ENCODE measurements at places on chromosomes 7 and 10.

DNA sequence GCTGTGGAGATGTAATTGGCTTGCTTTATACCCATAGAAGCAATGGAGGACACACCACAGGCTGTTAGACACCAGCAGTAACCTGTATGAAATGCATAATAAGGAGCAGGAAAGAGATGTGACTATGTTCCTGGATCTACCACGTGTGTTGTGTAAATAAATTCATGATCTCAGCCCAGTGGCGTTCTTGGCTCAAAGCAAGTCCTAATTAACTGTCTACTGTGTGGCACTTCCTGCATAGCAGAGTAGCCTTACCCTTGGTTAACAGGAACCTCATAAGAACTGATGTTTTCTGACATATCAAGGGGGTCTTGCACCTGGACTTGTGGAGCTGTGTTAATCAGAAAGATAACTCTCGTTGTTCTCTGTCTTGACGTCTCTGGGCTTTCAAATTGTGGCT lies 25.7 kb upstream of the FAM180A start:
- peak; percentile 71 for DNase-seq

DNA sequence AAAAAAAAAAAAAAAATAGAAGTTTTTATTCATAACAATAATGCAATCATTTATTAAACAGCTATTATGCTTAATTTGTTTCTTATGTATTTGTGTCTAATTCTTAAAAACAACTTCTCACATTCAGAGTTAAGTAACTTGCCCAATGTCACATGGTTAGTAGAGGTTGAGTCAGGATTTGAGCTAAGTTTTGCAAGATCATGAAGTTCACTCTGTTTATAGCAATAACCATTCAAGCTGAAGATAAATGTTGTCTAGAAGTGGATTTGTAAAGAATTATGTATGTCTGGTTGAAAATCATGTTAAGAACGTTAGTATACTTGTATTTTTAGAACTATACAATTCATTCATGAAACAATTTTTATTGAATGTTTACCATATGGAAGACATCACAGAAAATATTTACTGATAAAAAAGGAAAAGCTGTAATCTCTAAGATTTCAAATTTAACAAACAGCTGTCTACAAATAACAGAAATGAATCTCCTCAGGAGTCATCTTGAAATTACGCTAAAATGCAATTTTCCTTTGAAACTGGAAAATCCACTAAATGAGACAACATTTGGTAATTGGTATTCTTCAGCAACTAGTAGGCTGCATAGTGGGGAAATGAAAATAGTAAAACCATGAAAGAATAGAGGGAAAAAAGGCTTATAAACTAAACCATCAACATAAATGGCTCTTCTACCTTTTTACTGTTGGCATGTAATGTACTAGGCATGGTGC lies 70.5 kb upstream of the AHR start:
- DNase-seq, result no peak

DNA sequence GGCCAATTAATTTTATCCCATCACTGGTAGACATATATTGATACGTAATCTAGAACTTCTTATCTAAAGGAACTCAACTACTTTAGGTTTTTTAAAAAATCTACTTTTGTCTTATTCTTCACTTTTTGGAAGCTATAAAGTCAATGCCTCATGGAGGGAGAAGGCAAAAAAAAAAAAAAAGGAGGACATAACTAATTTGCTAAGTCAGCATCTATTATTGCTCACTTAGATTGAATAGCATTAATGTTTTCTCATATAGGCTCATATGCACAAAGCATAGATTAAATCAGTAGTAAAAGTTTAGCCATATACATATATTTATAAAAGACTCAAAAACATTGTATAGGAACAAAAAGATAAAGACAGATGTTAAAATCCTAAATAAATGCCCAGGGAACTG lies 179.3 kb upstream of the DGKB start:
- no peak for DNase-seq

DNA sequence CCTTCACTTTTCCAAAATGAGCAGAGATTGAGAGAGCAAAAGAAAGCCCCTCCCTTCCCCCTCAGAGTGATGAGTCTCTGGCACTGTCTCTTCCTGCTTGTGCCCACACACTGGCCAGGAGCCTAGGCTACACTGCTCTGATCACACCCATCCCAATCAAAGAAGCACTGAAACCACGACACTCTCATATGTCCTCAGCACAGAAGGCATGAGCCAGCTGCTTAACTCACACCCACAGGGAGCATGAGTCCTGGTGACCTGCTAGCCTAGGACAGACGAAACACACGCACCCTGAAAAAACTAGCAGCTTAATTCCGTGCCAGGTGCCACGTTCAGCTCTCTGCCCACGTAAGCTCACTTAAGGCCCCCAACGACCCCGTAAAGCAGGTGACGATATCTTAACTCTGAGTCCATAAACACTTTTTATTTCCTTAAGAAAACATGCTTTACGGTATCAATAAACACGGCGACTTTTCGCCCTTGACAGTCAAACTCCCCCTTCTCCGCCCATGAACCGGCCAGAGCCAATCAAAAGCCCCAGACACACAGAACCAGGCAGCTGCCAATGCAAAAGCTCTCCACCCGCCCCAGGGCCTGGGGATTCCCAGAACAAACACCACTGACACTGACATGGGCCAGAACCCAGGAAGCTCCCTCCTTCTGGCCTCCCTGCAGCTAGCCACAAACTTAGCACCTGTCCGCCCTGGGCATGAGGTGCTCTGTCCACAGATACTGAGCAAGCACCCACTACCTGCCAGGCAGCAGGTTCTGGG lies 69.0 kb downstream of the TNRC18 start:
- no peak for DNase-seq

GRCh38 chr10:79547973-79548372 lies 12.2 kb downstream of the SFTPA2 start:
- DNase-seq, result no peak

GRCh38 chr7:130490888-130491804 lies 739 bp upstream of the MEST start:
- DNase-seq, result no peak

GRCh38 chr7:53022893-53023292 lies 12.5 kb upstream of the POM121L12 start:
- DNase-seq, result no peak

DNA sequence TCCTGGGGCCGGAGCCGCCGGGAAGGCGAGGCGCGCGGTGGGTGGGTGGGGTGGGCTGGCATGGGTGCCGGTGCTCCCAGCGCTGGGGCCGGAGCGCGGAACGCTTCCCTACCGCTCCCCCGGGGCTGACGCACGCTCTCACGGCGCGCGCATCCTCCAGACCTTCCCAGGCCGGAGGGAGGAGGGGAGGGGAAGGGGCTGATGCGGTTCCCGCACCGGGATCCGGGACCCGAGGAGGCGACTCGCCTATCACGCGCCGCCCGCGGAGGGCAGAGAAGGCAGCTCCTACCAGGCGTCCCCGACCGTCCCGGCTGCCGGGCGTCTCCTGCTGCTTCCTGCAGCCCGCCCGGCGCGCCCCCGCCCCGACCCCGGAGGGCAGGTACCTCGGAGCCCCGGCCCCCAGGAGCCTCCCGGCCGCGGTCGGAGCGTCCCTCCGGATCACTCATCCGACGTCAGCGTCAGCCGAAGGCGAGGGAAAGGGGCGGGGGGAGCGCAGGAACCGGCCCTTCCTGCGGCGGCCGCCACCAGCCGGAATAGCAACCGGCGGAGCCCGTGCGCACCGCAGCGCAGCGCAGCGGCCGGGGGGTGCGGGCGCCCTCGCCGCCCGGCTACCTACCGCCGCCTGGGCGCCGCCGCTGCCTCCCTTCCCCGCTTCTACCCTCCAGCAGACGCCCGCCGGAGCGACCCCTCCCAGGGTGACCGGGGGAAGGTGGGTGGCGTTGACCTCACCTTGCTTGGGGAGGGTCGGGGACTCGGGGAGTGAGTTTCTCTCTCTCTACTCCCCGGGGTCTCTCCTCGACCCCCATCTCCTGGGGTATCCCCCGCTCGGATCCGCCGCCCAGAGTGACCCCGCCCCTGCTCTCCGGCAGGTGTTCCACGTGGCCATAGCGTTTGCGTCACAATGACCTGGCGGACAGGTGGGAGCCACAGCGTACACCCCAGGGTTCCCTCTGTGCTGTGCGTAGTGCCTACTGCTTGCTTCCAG lies at the start of gene ICA1:
Gene ICA1, minus strand, starts transcription at position 457 of the 985 bp plus-strand sequence. CDS start 26,241 bp downstream, outside the sequence.
- no peak for DNase-seq

All from HCEC 1CT (cell line).